Neural crest cell (in vitro differentiated cells): ENCODE measurements at places on chromosomes 3 and 15.

GRCh38 chr15:70453238-70453637 lies 310.1 kb downstream of the UACA start:
- DNase-seq = no peak

DNA sequence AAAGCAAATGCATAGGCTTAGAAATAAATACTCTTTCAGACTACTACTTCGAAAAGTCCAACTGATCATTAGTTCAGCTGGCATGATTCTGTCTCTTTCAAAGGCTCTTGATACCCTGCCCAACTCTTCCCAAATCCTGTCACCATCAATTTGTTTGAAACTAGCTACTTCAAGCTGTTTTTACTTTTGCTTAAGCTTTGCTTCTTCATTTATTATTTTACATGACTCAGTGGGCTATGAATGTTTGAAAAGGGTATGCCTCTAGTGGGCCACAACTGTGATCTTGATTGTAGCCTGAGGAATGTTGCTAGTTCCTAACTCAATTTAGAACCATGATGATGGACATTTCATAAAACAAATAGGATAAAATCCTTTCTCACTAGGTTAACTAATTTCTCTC lies 340.8 kb downstream of the NAALADL2 start:
- DNase-seq = no peak

DNA sequence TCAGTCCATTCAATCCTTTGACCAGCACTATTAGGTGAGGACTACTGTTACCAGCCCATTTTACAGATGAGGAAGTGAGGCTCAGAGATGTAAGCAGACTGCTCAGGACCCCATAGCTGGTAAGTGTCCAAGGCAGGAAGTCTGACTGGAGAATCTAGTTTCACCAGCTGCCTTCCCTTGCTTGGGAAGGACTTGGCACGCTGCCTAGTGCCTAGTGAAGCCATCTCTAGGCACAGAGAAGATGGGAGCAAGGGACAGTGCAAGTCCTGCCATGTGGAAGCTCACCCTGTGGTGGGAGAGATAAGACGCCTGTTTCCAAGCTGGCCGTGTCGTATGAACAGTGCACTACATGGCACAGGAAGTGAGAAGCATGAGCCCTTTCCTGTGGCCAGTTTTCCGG lies 111.8 kb upstream of the TMC3 start:
- no peak for DNase-seq

DNA sequence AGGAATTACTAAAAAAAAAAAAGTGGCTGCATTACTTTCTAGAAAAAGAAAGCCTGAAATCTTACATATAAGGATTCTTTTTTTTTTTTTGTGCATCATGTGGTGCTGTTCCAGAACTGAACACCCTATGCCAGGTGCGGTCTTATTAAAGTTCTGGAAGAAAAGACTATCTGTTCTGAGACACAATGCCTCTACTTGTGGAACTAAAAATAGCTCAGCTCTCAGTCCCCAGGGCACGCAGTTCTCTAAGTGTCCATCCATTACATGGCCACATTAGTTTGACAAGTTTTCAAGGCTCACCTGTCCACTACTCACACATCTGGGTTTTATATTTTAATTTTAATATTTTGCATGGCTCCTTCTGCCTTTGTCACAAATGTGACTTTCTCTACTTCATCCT lies 126.6 kb upstream of the ADAMTS9 start:
- DNase-seq = no peak

- no peak for DNase-seq
These were observed 140.3 kb downstream of the ADAMTSL3 start for GRCh38 chr15:83794209-83794608.

GRCh38 chr15:74628949-74629348 lies 13.3 kb downstream of the CLK3 start:
- DNase-seq = no peak

- DNase-seq = no peak
These were observed 41.4 kb upstream of the BSN start for GRCh38 chr3:49512781-49513355.

GRCh38 chr15:45428491-45428890 lies 50.1 kb upstream of the GATM start:
- DNase-seq = no peak

- no peak for DNase-seq
These were observed 33.3 kb downstream of the DET1 start for GRCh38 chr15:88513195-88513594.
